ENCODE measurements at places on chromosomes 12 and 14. TPM values are rescaled to one million over a fixed set of nuclear protein-coding genes. Genes with fewer than 3 reads are reported as not detected.

GRCh38 chr12:8493084-8493483, 20.2 kb upstream of the CLEC4D start:
- DNase-seq, result no peak

GRCh38 chr14:102914474-102915291, 7.8 kb upstream of the AMN start:
- DNase-seq, result no peak

- no peak for DNase-seq
These were observed 22.0 kb downstream of the POU6F1 start for GRCh38 chr12:51195841-51196240.

DNA sequence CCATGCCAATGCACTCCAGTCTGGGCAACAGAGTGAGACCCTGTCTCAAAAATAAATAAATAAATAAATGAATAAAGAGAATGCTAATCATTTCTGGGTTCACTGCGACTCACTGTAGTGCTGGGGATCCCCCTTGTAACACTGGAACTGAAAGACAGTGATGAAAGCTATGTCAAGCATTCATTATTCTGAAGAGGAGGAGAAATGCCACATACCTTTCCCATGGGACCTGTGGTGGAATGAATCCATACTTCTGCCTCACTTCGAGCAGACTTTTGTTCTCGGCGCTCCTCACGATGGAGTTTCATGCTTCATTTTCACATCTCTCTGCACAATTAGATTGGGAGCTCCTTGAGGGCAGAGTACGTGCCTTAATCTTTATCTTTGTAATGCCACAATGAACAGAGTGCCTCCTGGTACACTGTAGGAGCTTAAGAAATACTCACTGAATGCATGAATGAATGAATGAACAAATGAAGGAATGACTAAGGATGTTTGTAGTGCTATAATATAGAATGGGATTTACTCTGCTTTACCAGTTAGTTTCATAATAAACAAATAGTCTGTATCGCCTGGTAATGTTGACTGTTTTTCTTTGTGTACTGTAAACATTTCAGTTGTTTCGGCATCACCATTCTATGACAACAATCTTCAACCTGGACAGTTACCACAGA, 45.8 kb downstream of the DRAM1 start:
- no peak for DNase-seq

TC2N gene
- polyA plus RNA-seq, result 14.4 TPM

DNA sequence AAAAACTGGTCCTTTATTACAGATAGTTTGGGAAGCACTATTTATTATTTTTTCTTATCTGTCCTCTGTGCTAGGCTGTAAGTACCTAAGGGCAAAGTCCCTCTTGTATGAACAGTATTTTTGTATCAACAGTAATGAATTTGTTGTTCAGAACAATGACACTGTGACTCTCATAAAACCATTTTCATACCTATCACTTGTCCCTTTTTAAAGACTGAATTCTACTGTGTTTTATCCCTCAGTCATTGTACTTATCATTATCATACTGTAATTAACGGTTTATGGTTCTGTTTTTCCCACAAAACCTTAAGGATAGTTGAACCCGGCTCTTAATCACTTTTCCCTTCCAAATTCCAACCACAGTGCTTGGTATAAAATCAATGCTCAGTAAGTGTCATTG, 69.4 kb downstream of the SRGAP1 start:
- DNase-seq, result no peak

LHX5 gene
- not detected for polyA plus RNA-seq
